Effector CD8-positive, alpha-beta T cell (primary cell): ENCODE measurements at places on chromosomes 7 and 10.

DNA sequence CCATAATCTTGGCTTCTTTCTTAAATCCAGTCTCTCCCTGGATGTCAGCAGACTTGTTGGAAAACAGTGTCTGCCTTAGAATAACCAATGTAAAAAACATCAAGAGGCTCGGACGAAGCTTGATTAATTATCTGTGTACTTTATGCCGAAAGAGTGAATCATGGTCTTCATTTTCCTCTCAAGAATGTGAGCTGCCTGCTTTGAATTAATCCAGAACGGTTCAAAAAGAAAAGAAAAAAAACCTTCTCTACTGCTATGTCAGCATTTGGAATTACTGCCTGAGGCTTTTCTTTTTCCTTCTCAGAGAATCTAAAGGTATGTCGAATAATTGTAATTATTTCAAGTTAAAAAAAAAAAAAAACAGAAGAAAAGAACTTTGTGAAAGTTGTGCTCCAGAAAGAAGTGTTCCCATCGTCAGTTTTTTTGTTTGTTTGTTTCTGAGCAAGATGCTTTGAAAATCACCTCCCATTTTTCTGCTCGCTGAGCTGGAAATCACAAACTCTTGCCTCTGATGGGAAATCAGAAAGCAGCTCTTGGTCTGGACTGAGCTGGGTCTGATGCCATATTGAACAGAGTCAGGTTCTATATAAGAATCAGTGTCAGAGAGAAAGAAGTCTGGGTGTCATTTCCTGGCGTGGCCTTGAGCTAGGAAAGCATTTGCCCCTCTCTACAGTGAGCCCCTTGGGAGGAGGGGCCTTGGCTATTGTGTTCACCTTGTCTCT lies 20.2 kb downstream of the PLPP4 start:
- no peak for DNase-seq

GRCh38 chr7:70569335-70569819 lies 562.6 kb upstream of the GALNT17 start:
- DNase-seq: no peak

- no peak for DNase-seq
Observed at GRCh38 chr10:48526011-48526821, 78.7 kb downstream of the ARHGAP22 start.

DNA sequence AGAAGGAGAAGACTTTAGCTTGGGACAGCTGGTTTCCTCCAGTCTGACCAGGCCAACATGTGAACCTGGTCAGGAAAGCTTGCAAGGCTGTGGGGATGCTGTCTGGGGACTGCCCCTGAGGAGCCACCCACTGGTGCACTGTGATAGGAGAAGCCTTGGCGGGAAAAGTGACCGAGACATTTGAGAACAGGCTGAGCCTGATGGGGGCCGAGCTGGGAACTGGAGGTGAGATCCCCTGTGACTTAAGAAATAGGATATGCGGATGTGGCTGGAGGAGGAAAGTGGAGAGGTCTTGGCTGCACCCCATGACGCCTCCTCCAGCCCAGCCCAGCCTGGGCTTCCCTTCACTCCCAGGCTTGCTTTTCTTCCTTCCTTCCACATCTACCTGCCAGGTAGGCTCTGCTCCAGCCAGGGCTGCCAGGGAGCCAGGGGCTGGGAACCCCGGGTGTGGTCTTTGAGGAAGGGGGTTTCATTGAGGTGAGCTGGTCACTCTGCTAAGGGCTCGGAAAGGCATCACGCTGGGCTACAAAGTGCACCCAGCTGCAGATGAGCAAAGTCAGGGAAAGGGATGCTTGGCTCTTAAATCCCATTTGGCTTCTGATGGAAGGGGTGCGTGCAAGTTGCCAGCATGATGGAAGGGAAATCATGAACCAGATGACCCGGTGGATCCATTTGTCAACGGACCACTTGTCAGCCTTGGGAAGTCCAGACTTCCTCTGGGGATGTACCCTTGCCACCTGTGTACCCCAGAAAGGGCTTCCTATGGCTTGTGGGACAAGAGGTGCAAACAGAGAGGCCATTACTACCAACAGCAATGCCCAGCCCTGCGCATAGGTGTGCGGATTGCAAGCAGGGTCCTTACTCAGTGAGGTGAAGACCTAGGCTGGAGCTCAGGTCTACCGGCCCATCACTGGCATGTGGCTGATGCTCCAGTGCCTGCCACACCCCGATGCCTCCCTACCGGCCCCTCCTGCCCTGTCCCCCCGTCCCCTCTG lies 66.3 kb downstream of the C10orf143 start:
- DNase-seq: no peak

DNA sequence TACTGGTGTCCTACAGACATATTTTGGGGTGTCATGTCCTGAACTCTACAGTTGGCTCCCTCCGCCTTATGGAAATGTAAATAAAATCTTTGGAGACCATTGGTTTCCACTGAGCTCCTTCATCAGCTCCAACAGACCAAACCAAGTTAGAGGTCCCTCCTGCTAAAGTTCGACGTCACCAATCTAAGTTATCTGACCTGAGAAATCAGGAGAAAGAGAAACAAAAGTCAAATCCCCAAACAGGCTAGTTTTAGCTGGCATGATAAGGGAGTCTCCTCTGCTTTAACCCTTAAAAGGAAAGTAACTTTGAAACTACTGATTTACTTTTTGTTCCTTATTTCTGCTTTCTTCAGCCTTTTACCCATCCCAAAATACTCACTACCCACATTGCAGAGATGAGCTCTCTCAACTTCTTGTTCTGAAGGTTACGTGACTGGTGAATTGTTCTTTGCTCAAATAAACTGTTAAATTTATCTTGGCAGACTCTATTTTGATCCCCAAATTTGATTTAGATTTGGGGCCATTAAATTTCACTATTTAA lies 39.9 kb downstream of the AVL9 start:
- DNase-seq: no peak

GRCh38 chr7:42068554-42069280 lies 168.3 kb downstream of the GLI3 start:
- no peak for DNase-seq

GRCh38 chr10:113709221-113709838 lies 29.6 kb downstream of the CASP7 start:
- DNase-seq: no peak

DNA sequence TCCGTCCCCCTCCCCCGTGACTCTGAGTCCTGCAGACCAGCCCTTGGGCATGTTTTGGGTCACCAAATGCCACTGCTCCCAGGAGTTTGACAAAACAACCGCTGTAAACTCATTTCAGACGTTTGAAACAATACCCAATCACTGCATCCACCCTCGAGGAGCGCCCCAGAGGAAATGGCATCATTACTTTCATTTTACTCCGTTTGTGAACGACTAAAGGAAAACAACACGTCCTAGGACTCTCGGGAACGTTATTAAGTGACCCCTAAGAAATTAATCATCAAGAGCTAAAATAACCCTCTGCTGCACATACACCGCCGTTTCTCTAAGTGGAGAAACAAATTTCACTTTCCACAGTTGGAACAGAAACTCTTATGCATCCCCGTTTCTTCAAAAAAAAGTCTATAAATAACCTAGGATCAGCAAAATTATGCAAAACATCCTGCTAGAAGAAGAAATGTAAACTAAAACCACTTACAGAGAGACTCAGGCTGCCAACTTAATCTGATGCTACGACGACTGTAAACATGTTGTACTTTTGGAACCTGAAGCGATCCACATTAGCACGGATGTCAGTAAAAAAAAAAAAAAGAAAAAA lies 109.9 kb upstream of the EFCAB10 start:
- no peak for DNase-seq

GRCh38 chr7:42642699-42643098 lies 269.2 kb downstream of the C7orf25 start:
- no peak for DNase-seq

- no peak for DNase-seq
Observed at GRCh38 chr7:98467570-98468312, 66.9 kb upstream of the BAIAP2L1 start.

GRCh38 chr10:123043409-123043925 lies 34.7 kb downstream of the ACADSB start:
- no peak for DNase-seq

DNA sequence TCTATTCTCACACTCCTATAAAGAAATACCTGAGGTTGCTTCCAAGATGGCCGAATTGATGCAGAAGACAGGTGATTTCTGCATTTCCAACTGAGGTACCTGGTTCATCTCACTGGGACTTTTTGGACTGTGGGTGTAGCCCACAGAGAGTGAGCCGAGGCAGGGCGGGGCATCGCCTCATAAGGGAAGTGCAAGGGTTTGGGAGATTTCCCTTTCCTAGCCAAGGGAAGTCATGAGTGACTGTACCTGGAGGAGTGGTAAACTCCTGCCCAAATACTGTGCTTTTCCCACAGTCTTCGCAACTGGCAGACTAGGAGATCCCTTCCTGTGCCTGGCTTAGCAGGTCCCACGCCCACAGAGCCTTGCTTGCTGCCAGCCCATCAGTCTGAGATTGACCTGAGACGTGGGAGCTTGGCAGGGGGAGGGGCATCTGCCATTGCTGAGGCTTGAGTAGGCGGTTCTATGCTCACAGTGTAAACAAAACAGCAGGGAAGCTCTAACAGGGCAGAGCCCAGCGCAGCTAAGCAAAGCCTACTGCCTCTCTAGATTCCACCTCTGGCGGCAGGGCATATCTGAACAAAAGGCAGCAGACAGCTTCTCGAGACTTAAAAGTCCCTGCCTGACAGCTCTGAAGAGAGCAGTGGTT lies 152.2 kb downstream of the ARL4A start:
- no peak for DNase-seq

- no peak for DNase-seq
Observed at GRCh38 chr7:45219130-45219529, 61.5 kb downstream of the RAMP3 start.

- DNase-seq: no peak
Observed at GRCh38 chr7:103143868-103144267, 5.0 kb downstream of the NAPEPLD start.

DNA sequence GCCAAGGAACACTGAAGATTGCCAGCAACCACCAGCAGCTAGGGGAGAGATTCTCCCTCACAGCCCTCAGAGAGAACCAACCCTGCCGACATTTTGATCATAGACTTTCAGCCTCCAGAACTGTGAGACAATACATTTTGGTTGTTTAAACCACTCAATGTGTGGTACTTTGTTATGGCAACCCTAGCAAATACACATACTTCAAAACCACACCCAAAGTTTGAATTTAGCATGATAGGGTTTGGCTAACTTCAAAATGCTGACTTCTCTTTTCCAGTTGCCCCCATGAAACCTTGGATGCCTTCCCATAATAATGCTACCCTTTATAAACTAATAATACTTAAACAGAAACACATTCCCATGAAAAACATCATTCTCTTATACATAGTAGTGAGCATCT lies 149.8 kb downstream of the DGKI start:
- no peak for DNase-seq

DNA sequence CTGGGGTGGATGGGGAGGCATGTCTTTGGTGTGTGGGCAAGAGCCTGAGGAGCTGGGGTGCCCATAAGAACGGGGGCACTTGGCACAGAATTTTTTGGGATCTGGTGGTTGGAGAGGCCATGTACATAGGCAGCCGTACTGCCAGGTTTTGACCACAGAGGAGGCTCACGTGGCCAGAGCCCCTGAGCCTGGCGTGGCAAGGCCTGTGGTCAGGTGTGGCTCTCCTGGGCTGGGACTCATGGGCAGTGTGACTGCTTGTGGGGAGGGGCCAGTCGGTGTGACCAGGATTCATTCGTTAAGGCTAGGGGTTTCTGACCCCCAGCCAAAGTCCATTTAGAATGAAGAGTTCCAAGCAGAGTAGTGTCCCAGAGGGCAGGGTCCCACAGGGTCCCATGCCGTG lies 38.2 kb downstream of the AGAP3 start:
- DNase-seq: no peak

- DNase-seq: no peak
Observed at GRCh38 chr7:5750031-5750653, 31.3 kb downstream of the RNF216 start.

- DNase-seq: no peak
Observed at GRCh38 chr10:48410503-48410902, 104.0 kb downstream of the MAPK8 start.

DNA sequence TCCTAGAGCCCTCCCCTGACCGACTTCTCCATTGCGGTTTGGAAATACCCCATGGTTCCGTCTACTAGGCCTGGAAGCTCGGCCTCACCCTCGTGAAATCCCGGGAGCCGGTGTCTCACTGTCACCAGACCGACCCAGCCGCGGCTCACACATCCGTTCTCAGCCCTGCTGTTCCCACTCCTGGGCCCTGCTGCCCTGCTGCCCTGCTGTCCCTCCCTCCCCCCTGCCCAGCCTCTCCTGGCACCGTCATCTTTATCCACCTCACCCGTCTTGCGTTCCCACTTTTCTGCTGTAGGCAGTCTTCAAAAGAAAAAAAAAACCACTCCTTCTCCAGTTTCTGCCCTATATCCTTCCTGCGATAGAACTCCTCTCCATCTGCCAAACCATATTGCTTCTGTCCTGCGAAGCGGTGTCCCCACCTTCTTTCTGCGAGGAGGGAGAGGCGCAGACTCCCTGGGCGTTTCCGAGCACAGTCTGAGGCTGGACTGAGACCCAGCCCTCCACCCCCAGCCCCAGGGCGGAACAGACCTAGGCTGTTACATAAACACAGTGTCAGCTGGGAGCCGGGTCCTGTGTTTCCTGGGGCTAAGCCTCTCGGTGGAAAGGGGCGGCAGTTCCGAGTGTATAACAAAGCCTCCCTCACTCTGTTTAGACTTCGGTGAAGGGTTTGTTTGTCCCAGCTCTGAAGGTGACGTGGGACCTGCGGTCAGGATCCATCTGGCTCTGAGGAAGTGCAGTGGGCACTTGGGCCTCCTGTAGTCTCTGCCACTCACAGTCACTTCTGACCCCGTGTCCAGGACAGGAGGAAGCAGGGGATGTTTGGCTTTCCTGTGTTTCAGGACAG lies 2.8 kb downstream of the AGAP3 start:
- DNase-seq: no peak

DNA sequence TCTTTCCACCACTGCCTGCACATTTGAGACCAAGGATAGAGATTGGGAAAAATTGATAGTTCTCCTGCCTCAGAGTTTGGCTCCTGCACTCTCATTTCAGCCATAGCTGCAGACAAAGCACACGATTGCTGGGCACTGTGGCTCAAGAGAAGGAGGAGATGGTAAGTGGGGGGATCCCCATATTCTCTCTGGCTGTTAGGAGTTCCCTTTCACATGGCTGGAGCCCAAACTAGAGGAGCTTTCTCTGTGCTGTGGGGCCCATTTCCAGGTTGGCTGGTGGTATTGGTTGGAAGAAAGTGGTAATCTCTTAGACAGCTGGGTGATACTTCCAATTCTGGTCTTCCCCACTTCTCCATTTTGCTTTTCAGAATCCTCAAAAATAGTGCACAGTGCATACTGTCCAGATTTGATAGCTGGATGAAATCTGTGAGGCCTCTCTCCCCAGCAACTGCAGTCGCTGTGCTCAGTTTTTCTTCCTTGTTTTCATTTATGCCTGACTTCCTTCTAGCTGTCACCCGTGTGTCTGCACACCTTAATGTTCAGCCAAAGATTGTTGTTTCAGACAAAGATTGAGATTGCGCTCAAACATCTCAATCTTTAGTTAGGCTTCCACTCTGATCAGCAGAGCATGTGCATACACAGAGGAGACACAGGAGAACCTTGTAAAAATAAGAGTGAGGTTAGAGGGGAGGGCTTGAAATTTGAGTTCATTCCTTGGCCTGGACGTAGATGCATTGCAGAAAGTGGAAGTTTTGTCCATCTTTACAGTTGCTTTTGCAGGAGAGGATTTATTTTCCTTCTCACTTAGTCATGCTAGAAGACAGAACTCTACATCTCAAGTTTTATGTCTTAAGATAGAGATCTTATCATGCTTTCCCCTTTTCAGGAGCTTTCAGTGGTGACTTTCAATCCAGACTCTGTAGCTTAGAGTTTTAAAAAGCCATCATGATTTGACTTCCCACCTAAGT lies 28.6 kb downstream of the RABGEF1 start:
- no peak for DNase-seq

- no peak for DNase-seq
Observed at GRCh38 chr10:31593124-31593523, 274.1 kb downstream of the ZEB1 start.
